CD4-positive, alpha-beta T cell treated with Interleukin-15 for 4 hours (primary cell): ENCODE measurements at places on chromosomes 5 and 9.

DNA sequence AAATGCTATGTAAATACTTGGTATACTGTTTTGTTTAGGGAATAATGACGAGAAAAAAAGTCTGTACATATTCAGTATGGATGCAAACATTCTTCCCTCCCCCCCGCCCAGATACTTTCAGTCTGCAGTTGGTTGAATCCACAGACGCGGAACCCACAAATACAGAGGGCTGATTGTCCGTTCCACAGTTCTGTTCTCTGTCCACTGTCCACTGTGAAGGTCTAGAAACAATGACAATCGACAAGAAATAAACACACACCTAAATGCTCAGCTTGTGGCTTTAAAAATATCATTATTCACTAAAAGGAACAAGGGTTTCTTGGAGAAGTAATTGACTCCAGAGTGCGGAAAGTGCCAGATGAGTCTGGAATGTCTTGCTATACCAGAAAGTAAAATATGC lies 109.1 kb downstream of the TMEM161B start:
- no peak for DNase-seq

- no peak for DNase-seq
These were observed 59.2 kb downstream of the NIPBL start for GRCh38 chr5:36935805-36936204.

DNA sequence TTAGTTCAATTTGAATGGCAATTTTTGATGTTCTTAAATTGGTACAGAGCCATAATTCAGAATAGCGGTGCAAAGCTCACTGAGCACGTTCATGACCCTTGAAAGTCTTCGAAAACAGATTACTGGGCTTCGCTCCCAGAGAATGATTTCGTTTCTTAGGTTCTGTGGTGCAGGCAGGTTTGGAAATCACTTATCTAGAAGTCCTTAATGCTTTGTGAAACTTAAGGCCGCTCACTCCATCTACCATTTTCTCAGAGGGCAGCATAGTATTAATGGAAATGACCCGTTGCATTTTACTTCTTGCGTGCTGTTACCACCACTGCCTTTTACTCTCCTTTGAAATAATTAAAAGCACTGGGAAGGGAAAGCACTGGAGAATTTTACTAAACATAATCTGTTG lies 2.9 kb upstream of the MAT2B start:
- DNase-seq: no peak

DNA sequence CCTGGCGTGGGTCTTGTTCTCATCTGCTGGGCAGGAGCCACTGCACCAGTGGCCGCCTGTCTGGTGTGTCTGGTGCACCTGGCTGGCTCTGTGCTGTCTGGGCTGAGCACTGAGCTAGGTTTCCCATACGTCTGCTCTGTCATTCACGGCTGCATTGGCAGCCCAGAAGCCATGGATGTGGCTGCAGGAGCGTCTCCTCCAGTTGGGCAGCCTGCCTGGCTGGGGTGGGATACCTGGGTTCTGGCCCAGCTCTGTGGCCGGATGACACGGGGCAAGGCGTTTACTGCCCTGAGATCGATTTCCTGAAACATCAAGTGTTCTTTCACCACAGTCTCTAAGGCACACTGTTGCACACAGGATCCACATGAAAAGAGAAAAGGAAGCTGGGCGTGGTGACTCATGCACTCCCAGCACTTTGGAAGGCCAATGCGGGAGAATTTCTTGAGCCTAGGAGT lies 25.5 kb upstream of the SLC25A51 start:
- DNase-seq: no peak

DNA sequence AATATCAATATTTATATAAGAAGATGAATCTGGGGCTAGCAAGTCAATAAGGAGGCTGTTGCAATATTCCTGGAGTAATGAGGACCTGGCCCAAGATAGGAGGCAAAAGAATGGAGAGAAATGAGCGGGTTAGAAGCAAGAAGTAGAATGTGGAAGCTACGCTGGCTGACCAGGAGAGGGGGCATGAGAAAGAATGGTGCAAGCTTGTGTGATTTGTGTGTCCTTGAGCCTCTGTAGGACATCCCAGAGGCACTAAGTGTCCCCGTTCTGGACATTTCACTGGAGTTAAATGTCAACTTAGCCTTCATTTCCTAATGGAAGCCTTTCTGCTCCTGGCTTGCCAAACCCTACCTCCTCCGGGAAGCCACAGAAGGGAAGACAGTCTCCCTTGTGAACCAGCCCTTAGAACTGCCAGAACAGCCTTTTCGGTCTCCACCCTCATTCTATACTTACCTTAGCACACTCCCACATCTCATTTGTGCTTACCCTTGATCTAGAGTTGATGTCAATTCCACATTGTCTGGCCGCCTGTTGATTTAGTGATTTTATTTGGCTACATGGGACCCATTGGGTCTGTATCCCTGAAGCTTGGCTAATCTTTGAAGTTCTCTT lies 6.7 kb upstream of the PDE6A start:
- DNase-seq: no peak

DNA sequence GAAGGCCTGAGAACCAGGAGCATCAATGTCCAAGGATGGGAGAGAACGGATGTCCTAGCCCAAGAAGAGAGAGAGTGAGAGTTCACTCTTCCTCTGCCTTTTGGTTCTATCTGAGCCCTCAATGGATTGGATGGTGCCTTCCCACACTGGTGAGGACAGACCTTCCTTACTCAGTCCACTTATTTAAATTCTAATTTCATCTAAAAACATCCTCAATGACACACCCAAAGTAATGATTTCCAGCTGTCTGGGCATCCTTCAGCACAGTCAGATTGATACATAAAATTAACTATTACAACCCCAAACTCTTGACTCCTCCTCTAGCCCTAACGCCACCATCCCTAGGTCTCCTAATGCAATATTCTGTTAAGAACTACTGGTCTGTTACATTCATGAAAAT lies 122.0 kb downstream of the GAS1 start:
- DNase-seq: no peak

DNA sequence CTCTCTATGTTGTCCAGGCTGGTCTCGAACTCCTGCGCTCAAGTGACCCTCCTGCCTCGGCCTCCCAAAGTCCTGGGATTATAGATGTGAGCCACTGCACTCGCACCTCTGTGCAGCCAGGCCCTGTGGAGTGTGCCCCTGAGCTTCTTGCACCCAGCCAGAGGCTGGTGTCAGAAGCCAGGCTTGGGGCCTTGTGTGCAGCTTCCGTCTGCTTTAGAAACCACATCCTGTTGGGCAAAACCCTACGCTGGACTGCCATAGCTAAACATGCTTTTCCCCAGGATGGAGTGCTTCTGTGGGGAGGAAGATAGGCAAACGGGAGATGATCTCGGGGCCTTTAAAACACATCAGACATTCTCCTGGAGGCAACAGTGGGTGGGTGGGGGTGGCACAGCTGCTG lies 40.1 kb downstream of the PRRT1B start:
- DNase-seq: peak; percentile 59

GRCh38 chr5:163330723-163331668 lies 106.4 kb upstream of the CCNG1 start:
- DNase-seq: no peak

DNA sequence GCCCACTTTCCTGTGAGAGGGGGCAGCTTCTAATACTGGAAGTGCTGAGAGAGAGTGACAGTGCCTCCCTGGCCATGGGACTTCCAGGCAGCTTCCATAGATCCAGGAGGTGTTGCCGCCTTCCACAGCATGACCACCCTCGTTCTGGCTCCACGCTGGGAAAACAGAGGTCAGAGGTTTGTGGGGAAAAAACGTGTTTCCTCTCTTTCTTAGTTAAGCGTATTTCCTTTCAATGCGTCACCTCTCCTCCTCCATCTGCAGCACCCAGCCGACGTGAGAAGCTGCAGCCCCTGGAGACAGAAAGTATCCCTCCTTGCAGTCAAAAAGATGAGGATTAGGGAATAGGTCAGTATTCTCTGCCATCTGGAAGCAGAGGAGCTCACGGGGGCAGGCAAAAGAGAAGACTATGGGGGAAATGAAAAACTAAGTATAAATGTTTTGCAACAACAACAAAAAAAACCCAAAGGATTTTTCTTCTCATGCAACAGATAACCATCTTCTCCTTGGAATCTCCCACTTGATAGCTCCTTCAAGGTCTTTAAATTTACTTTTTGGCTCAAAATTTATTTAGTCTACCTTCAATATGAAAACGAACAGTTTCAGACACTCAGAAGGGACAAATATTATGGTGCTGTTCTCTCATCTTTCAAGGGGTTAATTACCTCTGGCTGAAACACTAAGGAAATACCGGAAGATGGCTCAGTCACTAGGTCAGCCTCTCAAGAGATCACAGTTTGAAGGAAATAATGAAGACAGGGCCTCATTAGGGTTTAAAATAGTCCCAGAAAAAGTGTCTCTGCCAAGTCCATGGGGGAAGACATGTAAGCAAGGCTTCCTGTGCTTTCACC lies 38.0 kb downstream of the MTMR12 start:
- no peak for DNase-seq

DNA sequence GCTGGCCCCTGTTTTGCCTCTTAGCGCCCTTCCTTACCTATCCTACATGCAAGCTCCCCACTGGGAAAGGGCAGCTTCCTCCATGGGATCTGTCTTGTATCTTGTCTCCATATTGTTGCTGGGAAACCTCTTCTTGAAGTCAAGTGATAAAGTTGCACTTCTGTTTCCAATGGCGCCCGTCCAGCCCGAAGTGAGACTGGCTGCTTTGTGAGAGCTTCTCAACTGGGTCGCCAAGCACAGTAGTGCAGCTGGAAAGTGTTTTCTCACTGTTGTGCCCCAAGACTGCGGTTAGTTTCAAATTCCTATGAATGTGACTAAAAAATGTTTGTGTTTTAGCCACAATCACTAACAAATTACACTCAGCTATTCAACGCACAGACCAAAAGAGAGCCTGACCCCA lies 506.6 kb upstream of the MPDZ start:
- DNase-seq: no peak

GRCh38 chr9:26975728-26976707 lies 19.8 kb downstream of the IFT74 start:
- peak; percentile 16 for DNase-seq

DNA sequence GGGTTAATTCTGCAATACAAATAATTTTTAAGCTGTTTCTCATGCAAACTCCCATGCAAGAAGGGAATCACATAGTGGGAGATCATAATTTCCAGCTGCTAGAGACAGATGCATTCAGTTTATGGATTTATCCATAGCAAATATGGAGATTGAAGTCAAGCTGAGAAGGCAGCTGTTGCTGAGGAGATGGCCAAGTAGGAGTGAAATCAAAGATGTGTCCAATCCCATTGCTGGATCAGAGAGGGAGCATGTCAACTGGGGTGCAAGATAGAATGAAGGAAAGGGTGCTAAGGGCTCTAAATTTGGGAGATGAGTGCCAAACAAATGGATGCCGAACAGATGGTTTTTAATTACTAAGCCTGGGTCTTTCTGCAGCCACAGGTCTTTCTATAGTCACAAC lies 504.5 kb downstream of the NFIB start:
- no peak for DNase-seq

GRCh38 chr9:112914524-112914923 lies 23.8 kb upstream of the SLC46A2 start:
- DNase-seq: no peak

- DNase-seq: peak; percentile 90
These were observed 40.8 kb downstream of the NAIF1 start for GRCh38 chr9:128026255-128026772.

DNA sequence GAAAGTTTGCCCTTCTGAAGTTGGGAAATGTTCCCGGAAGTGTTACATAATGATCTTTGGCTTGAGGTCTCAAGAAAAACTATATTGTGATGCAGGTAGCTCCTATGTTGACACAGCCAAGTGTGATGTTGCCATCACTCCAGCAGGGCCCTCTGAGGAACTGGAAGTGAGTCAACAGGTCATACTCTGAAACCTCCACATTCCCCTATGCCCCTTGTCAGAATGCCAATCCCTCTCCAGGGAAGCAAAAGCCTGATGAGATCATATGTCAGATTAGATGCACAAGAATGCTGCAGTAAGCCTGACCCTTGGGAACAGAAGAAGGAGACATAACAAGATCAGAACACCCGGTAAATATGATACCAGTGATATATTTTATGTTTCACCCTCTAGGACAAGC lies 66.8 kb upstream of the ITGA2 start:
- DNase-seq: no peak

GRCh38 chr9:120612218-120612617 lies 32.3 kb upstream of the CDK5RAP2 start:
- no peak for DNase-seq

DNA sequence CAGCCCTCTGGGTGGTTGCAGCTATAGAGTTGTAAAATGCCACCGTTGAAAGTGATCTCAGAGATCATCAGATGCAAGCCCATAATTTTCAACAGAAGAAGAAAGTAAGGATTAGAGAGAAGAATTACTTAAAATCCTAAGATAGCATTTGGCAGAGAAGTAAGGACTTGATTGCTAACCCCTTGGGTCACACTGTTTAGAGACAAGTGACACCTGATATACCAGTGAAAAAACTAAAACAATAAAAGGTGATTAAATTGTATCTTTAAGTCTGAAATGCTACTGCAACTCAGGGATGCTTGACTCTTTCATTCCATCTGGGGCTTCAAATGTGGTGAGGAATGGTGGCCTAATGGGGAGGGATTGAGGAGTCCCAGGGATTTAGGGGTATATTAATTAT lies 280.9 kb upstream of the PANK3 start:
- no peak for DNase-seq
